ENCODE measurements at places on chromosomes 5 and 9. TPM values are rescaled to one million over a fixed set of nuclear protein-coding genes. Genes with fewer than 3 reads are reported as not detected.

ENTPD2 gene
- 0.61 TPM for total RNA-seq

PIP5K1B gene
- not detected for total RNA-seq

DRD1 gene
- not detected for total RNA-seq

FAM193B gene
- 46.8 TPM for total RNA-seq

GRCh38 chr5:17004441-17005106 is 68.5 kb upstream of the MYO10 start:
- H3K4me1 ChIP-seq = no peaks in the 10 kb centered on the region
- no peaks in the 10 kb centered on the region for H3K27me3 ChIP-seq
- DNase-seq = no peak
- H3K27ac ChIP-seq = no peak overlapping the region
- no peak overlapping the region for H3K4me3 ChIP-seq

DNA sequence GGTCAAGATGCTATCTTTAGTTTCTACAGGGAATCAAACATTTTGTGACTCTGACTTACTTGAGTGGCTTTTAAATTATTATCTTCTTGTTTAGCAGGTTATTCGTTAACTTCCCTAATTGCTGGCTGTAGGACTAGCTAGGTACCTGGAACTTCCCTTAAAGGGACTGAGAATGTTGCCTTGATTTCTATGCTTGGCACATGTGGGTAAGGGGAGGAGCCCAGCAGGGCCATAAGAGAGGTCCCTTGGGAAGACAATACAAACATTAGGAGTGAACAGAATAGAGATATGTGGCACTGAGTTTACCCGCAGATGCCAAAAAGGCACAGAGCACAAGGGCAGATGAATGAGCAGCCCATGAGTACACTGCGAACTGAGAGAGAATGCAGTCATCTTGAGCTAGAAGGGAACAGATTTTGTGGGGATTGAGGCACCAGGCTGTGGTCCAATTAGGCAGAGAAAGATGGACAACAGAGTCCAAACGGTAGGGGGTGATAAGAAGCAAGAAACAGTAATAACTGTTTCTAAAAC is 9.8 kb downstream of the CKMT2 start:
- no peak overlapping the region for H3K27ac ChIP-seq
- H3K4me3 ChIP-seq = no peak overlapping the region
- no peaks in the 10 kb centered on the region for H3K36me3 ChIP-seq

- H3K36me3 ChIP-seq = no peaks in the 10 kb centered on the region
- no peaks in the 10 kb centered on the region for H3K27me3 ChIP-seq
- no peak overlapping the region for H3K27ac ChIP-seq
- no peak overlapping the region for H3K4me3 ChIP-seq
- DNase-seq = no peak
- no peaks in the 10 kb centered on the region for H3K4me1 ChIP-seq
These were observed 162.5 kb downstream of the ZNF462 start for GRCh38 chr9:107025260-107026035.

DNA sequence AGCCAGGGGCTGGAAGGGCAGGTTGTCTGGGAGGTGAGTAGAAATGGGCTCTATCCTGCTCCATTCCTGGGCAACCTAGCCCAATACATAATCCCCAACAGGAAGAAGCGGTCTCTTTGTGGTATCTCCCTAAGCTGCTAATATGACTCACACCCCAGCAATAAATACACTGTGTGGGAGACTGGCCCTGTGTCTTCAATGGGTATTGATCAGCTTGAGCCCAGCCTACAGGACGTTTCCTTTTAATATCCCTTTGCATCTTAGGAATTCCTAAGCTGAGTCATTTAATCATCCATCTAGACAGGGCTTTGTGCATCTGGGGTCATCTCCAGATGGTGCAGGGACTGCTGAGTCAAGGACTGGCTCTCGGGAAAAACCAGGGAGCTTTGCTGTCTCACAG is 207.0 kb upstream of the PANK3 start:
- no peaks in the 10 kb centered on the region for H3K36me3 ChIP-seq
- H3K4me1 ChIP-seq = no peaks in the 10 kb centered on the region
- DNase-seq = no peak
- H3K27me3 ChIP-seq = no peaks in the 10 kb centered on the region
- no peak overlapping the region for H3K27ac ChIP-seq
- no peak overlapping the region for H3K4me3 ChIP-seq

DNA sequence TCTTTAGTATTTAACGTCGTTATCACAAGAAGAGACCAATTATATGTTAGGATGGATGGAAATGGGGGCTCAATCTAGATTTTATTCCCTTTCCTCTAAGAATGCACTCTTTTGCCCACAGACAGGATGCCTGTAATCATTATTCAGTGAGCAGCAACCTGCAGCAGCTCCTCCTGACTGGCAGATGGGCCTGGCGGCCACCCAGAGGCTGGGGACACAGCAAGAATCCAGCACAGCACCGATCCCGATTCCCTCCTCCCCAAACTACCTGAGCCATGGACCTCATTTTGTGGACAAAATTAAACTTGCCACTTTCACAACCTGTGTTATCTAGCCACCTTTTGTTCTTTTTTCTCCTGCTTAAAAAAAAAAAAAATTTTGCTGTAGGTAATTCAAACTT is 101.0 kb downstream of the USP20 start:
- no peak overlapping the region for H3K27ac ChIP-seq
- no peaks in the 10 kb centered on the region for H3K36me3 ChIP-seq

DNA sequence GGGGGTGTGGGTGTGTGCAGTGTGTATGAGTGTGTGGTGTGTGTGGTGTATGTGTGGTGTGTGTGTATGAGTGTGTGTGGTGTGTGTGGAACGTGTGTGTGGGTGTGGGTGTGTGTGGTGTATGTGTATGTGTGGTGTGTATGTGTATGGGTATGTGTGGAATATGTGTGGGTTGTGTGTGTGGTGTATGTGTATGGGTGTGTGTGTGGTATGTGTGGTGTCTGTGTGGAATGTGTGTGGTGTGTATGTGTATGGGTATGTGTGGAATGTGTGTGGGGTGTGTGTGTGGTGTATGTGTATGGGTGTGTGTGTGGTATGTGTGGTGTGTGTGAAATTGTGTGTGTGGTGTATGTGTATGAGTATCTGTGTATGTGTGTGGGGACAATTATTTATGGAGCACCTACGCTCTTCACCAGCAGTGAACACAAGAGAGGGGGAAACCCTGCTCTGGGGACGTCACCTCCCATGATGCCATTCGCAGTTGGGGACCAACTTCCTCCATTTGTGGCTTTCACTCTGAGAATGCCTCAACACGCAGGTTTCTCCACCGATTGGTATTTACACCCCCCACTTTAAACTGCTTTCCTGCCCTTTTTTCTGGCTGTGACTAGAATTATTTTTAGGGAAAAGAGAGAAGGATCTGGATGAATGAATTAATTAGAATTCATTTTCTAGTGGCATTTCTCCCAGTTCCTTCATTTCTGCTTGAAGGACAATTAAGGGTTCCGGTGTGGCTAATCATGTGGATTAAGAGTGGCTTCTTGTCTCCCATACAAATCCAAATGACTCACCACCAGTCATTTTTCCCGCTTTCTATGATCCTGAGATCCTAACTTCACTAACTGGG is 238.1 kb downstream of the ROR2 start:
- no peaks in the 10 kb centered on the region for H3K36me3 ChIP-seq
- peaks cover 5% of the 10 kb centered on the region for H3K27me3 ChIP-seq
- no peak overlapping the region for H3K27ac ChIP-seq
- no peak overlapping the region for H3K4me3 ChIP-seq

- H3K4me1 ChIP-seq = no peaks in the 10 kb centered on the region
- H3K27me3 ChIP-seq = no peaks in the 10 kb centered on the region
- H3K27ac ChIP-seq = no peak overlapping the region
- no peaks in the 10 kb centered on the region for H3K36me3 ChIP-seq
- DNase-seq = no peak
- H3K4me3 ChIP-seq = no peak overlapping the region
These were observed 29.9 kb downstream of the CETN3 start for GRCh38 chr5:90379652-90380051.

DNA sequence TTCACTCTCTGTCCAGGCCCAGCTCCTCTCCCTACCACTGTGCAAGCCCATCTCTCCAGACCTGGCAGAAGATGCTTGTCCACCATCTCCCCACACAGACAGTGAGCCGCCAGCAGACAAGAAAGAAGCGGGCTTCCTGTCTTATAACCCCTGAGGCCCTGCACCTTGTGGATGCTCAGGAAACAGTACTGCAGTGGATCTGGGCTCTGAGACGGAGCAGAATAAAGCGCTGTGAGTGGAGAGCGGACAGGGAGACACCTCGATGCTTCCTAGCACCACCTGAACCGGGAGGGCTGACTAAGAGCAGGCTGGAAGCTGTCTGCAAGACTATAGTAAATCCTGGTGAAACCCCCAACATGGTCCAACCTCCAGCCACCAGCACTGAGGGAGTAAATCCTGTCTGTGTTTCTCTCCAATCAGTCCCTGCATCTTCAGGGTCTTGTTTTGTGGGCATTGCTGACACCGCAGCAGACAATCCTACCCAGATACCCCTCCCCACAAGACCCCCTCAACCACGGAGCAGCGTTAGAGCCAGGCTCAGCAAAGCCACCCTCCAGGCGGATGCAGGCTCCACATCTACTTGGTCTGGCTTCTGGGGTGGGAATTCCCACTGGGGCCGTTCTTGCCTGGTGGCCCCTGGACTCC is 18.7 kb downstream of the ORM2 start:
- peaks cover 7% of the 10 kb centered on the region for H3K36me3 ChIP-seq
- H3K4me3 ChIP-seq = no peak overlapping the region
- H3K4me1 ChIP-seq = peaks cover 6% of the 10 kb centered on the region
- H3K27ac ChIP-seq = no peak overlapping the region
- no peak for DNase-seq

DNA sequence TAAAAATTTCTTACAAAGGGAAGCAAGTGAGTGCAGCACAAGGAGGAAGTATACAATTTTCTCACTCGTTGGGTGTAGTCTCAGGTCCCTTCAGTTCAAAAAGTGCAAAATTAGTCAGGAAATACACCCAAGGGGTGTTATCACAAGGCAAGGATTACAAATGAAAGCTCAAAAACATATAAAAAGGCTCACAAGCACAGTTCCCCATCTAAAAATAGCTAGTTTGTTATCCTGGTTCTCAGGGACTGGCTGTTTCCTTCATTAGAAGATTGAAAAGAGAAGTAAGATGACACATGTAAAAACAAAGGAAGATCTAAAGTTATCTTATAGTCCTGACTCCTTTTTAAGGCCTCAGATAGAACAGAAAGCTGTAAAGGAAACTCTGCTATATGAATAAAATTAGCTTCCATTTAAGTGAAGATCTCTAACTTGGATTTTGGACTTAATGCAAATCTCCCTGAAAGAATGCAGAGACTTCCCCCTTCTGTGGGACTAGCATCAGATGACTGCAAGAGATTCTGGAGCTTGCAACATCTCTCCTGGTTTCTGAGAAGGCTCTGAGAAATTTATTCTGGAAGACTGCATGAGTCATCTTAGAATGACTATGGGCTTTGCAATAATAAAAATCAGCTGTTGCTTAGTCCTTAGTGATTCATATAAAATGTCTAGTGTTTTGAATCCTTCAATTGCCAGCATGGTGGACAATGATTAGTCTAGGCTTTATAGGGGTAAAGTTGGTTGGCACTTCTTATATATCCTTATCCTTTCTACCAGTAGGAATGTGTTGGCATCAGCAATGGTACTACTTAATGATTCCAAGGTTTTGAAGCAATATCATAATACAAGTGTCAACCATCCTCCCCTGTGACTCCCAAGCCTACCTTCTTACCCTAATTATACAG is 25.4 kb downstream of the DAB2 start:
- no peaks in the 10 kb centered on the region for H3K36me3 ChIP-seq
- DNase-seq = no peak
- no peak overlapping the region for H3K4me3 ChIP-seq
- H3K27ac ChIP-seq = peak overlapping the region; percentile 4
- no peaks in the 10 kb centered on the region for H3K27me3 ChIP-seq
- no peaks in the 10 kb centered on the region for H3K4me1 ChIP-seq

DNA sequence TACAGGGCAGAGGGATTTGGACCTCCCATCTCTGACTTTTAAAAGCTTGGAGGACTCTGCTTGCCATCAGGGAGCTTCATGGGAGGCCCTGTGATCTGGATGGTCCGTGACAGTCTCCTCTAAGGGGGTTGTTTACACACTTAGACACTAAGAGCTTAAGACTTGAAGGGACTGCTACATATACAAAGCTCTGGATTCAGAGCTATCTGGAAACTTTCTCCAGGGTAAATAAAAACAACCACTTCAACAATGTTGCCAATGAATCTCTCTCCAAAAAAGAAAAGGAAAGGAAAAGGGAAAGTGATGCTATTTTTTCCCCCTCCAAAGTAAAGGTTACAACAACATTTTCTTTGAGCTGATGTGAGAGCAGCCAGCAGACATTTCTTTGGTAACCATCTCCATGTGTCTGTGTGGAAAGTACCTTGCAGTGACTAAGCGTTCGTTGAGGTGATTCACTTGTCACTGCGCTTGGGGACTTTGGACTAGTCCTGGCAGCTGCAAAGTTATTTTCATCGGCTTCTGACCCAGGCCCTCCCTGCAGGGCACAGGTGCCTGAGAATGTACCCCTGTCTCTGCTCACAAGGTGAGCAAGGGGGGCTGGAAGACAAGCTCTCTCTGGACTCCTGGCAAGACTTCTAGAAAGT is 262.1 kb upstream of the KLF4 start:
- H3K36me3 ChIP-seq = no peaks in the 10 kb centered on the region
- H3K27ac ChIP-seq = peak overlapping the region; percentile 62
- peak; percentile 66 for DNase-seq
- H3K4me1 ChIP-seq = peaks cover 22% of the 10 kb centered on the region

Data from right lobe of liver (tissue), 6 donors.